ENCODE measurements at places on chromosomes 7 and 10.
A peak's percentile ranks its signal among the peaks of the same experiment; 100 is the strongest.

DNA sequence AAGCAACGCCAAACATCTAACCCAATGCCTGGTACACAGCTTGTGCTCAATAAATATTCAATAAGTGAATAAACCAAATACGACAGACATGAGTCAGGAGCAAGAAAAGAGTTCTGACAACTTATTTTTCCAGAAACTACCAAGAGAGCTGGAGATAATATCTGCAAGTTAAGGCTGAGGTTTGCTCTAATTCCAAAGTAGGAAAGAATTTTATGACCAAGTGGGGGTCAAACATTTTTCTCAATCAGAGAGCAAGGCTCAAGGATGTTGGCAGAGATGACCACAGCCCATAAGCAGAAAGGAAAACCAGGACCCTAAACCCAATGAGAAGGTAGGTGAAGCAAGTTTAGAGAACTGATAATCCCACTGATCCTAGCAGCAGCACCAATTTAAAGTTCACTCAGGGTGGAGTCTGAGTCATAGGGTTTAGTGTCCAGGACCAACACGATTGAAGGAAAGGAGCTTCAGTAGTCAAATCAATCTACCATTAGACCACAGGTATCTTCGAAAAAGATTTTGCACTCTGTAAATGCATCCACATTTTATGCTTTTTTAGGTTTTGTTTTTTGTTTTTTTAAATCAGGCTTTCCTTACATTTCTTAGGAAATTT lies 49.3 kb upstream of the KCNIP2 start:
- DNase-seq, result no peak

DNA sequence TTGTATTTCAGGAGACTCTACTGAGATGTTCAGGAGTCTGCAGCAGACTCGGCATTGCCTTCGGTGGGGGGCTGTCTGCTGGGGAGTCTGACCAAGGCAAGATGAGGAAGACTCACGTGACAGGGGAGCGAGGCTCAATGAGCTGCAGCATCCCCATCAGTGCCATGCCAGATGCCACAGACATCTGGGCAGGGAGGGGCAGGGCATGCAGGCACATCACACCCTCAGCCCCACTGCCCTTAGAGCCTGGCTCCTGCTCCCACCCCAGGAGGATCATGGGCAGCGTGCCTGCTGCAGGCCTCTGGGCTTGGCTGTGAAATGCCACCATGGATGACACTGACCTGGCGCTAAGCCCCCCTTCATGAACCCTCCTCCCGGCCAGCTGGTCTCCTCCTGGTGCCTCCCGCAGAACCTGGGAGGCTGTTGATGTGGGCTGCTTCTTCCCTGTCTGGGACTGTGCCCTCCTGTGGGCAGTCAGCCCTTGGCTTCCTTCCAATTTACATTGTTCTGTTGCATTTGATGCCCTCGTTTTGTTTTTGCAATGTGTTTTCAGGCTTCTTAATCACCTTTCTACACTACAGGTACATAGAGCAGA lies 235.0 kb downstream of the PAXIP1 start:
- DNase-seq, result no peak

DNA sequence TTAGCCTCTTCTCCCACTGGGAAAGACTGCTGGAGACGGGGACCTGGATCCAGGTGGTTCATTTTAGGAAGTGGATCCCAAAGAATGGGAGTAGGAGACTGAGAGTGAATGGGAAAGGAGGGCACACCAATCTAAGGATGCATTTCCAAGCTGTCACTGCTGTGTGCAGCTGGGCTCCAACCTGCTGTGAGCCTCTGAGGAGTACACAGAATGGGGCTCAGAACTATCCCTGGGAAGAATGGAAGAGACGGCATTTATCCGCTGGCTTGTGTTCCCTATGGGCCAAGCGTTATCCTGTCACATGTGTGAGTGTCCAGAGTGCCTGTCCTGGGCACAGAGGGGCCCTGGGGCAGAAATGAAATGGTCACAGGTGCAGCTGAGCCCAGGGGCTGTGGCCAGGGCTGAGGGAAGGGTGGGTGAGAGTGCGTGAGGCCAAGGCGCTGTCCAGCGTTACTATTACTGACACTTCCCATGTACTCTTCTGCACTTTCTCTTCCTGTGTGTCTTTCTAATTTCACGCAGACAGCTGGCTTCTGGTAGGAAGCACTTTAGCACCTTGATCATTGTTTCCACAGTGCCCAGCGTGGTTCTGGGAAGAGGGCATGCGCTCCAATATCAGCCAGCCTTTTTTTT lies 35.4 kb upstream of the PODXL start:
- DNase-seq, result no peak

DNA sequence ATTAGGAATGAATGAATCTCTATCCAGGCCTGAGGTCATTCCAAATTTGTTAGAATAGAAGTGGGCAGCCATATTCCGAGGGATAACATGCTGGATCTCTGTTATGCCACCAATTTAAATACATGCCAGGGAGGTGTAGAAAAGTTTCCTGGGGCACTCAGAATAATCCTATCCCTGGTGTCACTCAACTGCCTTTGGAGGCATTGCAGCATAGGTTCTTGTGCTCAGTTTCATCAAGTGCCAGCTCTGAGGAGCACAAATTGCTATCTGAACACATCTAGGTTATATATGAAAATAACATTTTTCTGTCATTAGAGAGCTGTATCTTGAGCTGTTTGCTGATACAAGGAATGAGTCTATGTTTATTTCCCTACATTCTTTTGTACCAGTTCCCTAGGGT lies 197.3 kb downstream of the CSTF2T start:
- DNase-seq, result no peak

- DNase-seq, result no peak
Observed at GRCh38 chr10:94524146-94524545, 21.4 kb upstream of the HELLS start.

DNA sequence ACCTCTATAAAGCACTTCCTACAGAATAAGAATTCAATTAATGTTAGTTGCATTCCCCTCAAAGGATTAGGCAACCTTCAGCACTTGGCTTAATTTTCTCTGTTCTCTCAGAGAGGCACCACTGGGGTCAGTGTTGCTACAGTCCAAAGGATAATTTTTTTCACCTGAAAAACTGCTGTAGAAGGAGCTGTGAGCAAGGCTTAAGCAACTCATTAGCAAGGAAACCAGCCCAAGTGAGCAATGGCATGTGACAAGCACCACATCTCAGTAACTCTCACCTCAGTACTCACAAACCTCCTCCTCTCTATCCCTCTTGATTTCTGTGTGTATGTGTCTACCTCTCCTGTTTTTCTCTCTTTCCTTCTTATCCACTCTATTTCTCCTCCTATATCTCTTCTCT lies 55.9 kb downstream of the DGKI start:
- no peak for DNase-seq

DNA sequence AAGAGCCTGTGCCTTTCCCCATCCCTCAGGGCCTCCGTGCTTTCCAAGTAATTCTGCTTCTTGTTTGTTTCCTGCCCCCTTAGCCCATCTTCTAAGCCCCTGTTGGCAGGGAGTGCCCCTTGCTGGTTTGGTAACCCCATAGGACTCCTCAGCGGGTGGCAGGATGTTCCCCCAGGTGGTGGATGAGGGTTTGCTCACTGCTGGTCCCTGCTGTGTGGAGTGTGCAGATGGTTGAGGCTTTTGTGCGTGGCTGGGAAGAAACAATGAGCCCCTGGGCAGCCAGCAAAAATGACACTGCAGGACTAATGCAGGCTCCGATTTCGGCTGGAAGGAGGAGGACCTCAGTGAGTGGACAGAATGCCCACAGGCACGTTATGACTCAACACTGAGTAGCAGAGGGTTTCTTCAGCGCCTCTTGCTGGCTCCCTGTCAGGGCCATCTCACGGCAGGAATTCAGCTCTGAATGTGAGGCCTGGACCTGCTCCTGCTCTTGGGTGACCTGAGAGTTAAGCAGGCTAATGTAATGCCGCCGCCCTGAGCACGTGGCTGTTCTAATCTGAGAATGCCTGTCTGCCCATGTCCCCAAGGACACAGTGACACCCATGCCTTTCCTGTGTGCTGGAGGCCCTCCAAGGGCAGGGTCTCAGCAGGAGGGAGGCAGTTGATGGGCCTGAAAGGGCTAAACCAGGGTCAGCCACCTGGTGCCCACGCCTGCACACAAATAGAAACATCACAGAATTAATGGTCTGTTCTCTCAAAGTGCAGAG lies 16.6 kb downstream of the BAG3 start:
- DNase-seq, result no peak

- DNase-seq, result no peak
Observed at GRCh38 chr10:74072503-74072902, 74.6 kb downstream of the VCL start.

DNA sequence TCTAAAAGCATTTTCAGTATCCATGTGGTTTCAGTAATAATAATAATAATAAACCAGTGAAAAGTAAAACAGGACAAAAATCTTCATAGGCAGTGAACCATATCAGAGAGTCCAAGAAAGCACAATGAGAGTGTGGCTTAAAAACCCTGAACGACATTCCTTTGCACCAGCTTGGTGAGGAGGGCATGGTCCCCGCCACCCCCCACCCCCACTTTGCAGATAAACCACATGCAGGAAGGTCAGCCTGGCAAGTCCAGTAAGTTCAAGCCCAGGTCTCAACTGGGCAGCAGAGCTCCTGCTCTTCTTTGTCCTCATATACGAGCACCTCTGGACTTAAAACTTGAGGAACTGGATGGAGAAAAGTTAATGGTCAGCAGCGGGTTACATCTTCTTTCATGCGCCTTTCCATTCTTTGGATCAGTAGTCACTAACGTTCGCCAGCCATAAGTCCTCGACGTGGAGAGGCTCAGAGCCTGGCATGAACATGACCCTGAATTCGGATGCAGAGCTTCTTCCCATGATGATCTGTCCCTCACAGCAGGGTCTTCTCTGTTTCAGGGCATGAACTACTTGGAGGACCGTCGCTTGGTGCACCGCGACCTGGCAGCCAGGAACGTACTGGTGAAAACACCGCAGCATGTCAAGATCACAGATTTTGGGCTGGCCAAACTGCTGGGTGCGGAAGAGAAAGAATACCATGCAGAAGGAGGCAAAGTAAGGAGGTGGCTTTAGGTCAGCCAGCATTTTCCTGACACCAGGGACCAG lies 172.5 kb downstream of the EGFR start:
- DNase-seq, result no peak

DNA sequence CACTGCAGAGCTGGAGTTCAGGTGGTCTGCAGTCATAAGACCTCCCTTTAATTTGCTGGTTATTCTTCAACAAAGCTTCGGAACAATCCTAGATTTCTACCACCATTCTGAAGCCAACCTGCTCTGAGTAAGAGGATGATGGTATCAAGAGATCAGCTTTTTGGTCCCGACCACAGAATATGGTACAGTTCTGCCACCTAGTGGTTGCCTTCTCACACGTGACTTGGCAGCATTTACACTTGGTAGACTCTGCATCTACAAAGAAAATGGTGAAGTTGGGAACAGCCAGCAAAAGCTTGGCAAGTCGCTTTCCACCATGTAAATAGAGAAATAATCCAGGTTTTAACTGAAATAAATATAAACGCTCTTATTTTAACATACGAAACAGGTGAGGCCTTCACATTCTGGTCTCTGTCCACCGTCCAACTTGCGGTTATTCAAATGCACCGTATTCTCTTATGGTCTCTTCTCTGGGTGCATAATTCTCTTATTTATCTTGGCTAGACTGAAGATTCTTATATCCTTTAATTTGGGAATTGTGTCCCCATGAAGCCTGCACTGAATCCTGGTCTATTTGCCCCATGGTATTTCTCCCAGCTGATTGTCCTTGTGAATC lies 173.9 kb upstream of the GRM3 start:
- peak; percentile 2 for DNase-seq

- DNase-seq, result peak; percentile 58
Observed at GRCh38 chr10:74585231-74586087, 240.9 kb upstream of the KAT6B start.

GRCh38 chr7:11207565-11207964 lies 233.9 kb downstream of the PHF14 start:
- DNase-seq, result no peak

- no peak for DNase-seq
Observed at GRCh38 chr10:90222372-90222771, 521.0 kb downstream of the KIF20B start.

- no peak for DNase-seq
Observed at GRCh38 chr10:133088956-133089800, 1.5 kb downstream of the ADGRA1 start.

GRCh38 chr10:31262672-31263071 lies 56.3 kb upstream of the ZEB1 start:
- no peak for DNase-seq

DNA sequence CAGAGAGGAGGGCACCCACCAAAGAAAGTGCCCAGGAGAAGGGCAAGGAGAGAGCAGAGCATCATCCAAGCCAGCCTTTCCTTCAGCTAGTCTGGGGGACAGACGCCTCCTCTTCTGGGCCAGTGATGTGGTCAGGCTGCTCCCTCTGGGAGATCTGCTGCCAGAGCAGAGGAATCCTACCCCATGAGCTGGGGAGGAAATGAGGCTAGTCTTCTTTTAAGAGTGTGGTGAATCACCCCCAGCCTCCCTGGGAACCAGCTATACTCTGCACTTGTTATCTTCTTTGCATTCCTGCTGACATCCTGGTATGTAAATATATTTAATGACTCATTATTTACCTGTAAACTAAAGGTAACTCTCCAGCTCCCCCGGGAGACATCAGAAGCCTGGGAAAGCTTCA lies 41.6 kb upstream of the EPHB6 start:
- DNase-seq, result no peak

DNA sequence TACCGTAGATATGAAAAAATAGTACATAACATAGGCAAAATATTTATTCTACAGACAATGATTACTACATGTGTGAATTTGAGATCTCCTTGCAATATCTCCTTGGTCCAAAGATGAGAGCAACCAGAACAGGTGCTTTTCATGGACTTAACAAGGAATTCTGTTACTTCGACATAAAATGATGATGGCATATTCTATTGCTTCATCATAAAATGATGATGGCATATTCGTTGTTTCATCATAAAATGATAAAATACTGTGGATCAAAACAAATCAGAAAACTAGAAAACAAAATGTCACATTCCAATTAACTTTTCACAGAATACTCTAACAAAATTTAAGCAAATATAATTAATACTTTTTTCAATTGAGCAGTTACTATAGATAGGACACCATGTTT lies 4.8 kb downstream of the OSBPL3 start:
- DNase-seq, result no peak

- DNase-seq, result no peak
Observed at GRCh38 chr10:43192884-43193283, 54.6 kb downstream of the CSGALNACT2 start.

DNA sequence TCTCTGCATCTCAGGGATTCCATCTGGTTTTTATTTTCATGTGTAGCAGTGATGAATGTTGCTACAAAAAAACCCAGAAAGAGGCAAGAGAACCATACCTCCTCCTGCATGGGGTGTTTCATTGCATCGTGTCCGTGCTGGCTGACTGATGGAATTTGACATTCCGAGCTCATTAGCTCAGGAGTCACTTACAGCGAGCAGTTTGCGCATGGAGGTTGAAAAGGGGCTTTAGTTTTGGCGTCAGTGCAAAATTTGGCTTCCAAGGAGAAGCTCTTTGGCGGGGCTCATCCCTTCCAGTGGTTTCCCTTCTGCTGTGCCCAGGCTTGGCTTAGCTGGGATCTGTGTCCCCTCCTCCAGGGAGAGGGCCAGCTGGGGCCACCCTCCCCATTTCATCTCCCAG lies 25.8 kb downstream of the EMX2 start:
- DNase-seq, result no peak

DNA sequence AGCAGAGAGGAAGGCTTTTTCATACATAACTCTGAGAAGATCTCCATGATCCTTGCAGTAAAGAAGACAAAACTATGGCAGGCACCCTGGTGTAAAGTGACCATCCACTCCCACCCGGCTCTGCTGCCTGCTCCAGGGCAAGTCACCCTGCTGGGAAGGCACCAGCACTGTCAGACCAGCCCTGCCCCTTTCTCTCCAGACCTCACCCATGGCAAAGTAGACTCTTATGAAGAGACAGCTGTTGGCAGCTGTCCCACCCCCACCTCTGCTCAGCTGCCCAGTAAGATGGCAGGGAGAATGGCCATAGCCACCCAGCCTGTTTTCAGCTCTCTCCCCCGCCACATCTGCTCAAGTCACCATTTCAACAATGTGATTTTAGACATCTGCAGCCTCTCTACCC lies 8.6 kb upstream of the ZMIZ2 start:
- no peak for DNase-seq

All from stimulated activated naive CD4-positive, alpha-beta T cell (primary cell).